ENCODE measurements at places on chromosomes 1 and 21.

GRCh38 chr1:55231745-55232144 is 16.6 kb upstream of the USP24 start:
- no peak for DNase-seq

- DNase-seq, result no peak
Measured at GRCh38 chr1:16521288-16521583, 7.2 kb upstream of the RNU1-1 start.

DNA sequence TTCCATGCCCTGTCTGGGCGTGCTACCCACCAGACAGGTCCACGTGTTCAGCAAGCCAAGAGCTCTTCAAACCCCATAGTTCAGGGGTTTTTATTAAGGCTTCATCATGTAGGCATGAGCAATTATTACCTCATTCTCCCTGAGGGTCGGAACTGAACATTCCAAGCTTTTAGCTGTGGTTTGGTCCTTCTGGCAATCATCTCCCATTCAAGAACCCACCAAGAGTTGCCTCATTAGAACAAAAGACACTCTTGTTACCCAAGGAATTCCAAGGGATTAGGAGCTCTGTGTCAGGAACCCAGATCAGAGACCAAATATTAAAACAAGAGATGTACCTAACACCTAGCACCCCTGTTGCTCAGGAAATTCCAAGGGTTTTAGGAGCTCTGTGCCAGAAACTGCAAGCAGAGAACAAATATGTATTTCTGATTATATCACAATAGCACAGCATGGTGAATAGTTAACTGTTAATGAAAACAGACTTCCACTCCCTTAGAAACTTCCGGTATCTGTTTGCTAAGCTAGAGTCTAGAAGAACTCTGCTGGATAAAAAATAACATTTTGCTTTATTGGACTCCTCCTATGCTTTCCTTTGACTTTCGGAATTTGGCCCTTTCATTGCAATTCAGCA is 201.2 kb upstream of the L1TD1 start:
- no peak for DNase-seq

- DNase-seq, result no peak
Measured at GRCh38 chr1:6834366-6834765, 49.1 kb downstream of the CAMTA1 start.

GRCh38 chr1:159800177-159800930 is 1.8 kb upstream of the FCRL6 start:
- no peak for DNase-seq

- DNase-seq, result no peak
Measured at GRCh38 chr1:18922848-18923755, 20.7 kb upstream of the ALDH4A1 start.

GRCh38 chr21:16086121-16086520 is 356.3 kb downstream of the USP25 start:
- no peak for DNase-seq

DNA sequence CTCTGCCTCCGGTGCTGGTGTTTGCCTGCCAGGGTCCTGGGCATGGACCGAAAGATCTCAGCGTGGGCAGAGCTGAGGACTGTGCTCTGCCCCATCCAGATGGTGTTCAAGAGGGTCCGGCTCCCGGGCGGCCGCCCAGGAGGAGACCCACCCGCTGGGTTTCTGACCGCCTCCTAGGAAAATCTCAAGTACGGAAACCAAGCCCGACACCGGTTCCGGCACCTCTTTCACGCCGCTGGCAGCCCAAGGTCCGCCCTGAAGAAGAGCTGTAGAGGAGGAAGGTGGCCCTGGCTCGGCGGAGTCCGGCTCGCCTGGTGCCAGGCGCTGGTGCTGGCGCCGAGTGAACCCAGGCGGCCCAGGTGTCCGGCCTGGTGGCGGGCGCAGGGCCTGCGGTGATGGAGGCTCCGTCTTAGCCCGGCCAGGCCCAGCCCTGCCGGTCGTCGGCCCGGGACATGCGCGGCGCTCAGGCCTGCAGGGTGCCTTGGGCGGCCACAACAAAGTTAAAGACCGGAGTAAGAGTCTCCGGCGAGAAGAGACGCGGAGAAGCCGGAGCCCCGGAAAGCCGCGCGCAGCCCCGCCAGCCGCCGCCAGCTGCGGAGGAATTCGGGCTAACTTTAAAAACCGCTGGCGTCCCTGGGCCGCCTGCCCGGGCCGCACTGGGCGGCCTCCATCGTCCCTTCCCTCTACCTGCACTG is 1.5 kb downstream of the GRIK3 start:
- DNase-seq, result no peak

DNA sequence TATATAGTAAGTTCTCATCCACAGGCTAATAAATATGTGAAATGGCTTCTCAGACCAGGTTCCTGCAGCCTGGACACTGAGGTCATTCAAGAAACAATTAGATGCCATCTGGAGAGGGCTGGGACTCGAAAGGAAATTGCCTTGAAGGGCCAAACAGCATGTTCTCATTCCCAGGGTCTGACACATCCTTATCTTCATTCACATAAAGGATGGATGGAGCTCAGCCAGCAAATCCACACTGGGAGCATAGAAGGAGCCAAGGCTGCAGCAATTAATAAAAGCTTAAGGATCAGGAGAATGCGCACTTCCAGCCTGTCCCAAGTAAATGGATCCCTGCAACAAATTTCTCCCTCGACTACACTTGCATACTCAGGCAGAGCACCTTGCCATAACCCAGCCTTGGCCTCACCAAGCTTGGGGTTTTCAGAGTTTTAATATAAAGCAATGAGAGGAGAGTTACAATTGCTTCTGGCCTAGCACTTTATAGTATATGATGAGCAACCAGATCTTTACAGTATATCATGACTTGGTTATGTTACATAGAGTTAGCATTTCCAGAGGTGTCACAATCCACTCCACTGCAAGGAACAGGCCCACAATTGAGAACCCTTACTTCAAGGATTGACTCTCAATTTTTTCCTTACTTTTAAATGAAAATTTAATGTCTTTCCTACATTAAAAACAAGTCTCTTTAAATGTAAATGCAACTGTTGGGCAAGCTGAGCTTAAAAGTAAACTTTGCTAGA is 55.9 kb downstream of the BCAR3 start:
- peak; percentile 56 for DNase-seq

DNA sequence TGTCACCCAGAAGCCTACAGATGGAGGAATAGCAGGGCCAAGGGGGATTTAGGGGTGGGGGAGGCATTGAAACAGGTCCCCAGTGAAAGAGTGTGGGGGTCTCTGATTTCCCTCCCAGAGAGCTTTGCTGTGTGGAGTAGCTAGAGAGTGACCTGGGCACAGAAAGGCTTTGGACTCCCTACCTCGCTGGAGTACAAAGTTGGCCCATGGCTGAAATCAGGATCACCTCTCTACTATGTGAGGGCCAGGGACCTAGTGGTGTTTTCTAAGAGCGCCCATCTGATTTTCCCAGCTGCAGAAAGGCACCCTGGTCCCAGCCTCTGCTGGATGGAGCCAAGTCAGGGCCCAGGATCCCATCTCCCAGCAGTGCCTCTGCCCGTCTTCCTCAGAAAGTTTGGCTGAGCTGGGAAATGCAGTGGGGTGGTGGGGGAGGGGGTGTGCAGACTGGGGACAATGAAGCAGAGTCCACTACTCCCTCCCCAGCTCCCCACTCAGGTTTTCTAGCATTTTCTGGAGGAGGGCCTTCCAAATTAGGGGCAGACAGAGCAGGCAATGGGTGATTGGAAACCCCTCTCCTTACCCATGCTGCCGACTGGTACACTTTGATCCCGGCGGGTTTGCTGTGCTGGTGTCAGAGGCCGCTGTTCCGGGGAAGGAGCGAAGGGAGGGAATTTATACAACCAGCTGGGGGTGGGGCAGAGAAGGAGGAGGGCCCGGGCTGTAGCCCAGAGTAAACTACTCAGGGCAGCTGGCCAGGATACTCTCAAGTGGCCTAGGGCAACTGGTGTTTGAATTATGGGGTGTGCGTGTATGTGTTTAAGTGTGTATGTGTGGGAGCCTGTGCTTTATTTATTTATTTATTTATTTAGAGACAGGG is at the start of gene SELENBP1:
Gene SELENBP1 (minus strand): TSS at position 648 of the 877 bp plus-strand sequence. CDS start 64 bp downstream, at position 584.
- peak; percentile 89 for DNase-seq

GRCh38 chr1:234672349-234673135 is 62.6 kb upstream of the IRF2BP2 start:
- no peak for DNase-seq

DNA sequence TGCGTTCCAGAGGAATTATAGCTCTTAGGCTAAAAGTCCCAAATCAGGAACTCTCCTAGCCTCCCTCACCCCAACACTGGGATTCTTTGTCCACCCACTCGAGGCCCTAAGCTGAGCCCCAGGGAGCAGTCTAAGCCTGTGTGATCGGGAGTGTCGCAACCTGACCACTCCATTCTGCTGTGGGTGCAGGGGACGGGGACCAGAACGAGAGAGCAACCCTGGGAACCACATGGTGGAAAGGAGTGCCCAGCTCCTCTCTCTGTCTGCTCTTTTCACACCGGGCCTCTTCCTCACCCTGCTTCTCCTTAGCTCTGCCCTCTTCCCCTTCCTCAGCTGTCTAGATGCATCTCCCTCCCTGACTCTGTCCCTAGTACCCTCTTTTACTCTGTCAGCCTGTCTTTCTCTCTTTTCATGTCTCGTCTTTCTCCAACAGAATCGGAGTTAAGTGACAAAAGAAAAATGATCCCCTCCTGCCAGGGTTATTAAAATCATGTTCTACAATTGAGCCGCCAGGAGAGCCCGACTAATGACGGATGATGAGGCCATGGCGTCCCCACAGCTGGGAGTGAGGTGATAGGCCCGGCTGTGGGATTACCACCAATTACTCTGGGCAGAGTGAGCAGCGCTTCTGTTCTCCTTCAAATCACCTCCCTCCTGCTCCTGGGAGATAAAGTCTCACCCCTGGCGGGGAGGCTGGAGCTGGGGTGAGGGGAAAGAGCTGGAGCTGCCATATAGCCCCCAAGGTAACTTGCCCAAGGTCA is 34.5 kb upstream of the CSF3R start:
- no peak for DNase-seq

GRCh38 chr1:242201090-242201489 is 202.2 kb upstream of the MAP1LC3C start:
- no peak for DNase-seq
